ENCODE measurements at places on chromosomes 2 and 18.

GRCh38 chr2:28173377-28173776 is 219.3 kb upstream of the FOSL2 start:
- DNase-seq = no peak

- no peak for DNase-seq
These were observed 588 bp upstream of the FOXI3 start for GRCh38 chr2:88452980-88453582.

DNA sequence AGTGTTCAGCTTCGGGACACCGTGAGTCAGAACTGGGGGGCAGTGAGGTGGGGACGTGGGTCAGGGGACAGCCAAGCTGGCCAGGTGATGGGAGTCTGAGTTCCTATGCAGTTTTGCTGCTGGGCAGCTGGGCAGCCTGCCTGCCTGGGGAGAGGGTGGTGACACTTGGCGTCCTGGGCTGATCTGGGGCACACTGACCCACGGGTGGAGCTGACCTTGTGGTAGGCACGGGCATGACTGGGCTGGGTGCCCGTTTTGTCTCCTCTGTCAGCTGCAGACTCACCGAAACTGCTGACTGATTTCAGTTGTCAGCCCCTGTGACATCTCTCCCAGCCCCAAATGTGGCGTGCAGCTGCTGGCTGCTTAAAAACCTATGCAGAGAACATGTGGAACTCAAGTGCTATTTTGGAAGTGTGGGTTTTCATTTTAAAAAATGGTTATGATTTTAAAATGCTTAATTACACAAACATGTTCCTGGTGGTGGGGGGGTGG is 32.6 kb upstream of the E2F6 start:
- no peak for DNase-seq

GRCh38 chr2:190184460-190184859 is 121.9 kb upstream of the MSTN start:
- DNase-seq = no peak

- no peak for DNase-seq
These were observed 246.9 kb downstream of the LDLRAD4 start for GRCh38 chr18:13465476-13465875.

DNA sequence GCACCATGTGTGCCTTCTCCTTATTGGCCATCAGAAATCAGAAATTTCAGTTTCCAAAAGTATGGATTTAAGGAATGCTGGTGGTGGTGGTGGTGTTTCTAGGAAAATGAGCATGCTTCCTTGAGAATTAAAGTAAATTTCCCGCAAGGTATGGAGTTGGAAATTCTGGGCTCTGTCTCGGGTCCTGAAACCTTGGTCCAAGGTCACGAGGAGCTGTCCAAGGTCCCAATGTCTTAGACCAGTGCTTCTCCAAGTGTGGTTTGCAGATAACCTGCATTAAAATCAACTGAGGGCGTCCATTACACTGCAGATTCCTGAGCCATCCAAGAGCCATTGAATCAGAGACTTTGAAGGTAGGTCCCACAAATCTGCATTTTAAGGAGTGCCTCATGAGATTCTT is 210.9 kb upstream of the PKDCC start:
- peak; percentile 5 for DNase-seq

DNA sequence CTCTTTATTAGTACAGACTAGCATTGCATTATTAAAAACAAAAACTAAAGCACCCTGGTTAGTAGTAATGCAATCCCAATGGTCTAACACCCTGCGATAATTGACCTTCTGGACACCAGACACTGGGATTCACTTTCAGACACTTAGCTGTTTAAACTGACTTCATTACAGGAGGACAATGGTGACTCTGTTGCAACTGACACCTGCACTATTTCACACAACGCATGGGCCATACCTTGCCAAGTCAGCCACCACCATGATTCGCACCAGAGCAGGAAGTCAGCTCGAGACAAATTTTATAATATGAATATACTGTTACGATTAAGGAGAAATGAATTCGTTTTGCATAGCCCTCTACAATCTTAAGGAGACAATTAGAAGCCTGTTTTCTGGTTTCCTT is 150.7 kb downstream of the MEIS1 start:
- no peak for DNase-seq

GRCh38 chr2:38709567-38710194 is 41.5 kb downstream of the SRSF7 start:
- no peak for DNase-seq

DNA sequence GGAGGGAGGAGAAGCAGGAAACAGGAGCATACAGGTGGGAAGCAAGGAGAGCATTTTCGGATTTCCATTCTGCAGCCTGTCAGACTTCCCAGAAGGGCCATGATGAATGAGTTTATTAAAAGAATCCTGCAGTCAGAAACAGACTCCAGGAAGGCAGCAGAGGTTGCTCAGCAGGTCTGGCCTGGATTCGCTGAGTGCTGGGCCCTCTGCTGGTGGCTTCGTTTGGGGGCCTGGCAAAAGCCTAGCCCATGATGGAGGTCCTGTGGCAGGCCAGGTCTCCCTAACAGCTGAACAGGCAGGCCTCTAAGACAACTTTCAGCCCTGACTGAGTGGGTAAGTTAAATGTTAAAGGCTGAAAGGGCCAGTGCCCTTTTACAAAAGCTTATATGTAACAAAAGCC is 108.2 kb upstream of the CAPN13 start:
- no peak for DNase-seq

GRCh38 chr2:146287281-146287680 is 1557.5 kb upstream of the ACVR2A start:
- DNase-seq = no peak

DNA sequence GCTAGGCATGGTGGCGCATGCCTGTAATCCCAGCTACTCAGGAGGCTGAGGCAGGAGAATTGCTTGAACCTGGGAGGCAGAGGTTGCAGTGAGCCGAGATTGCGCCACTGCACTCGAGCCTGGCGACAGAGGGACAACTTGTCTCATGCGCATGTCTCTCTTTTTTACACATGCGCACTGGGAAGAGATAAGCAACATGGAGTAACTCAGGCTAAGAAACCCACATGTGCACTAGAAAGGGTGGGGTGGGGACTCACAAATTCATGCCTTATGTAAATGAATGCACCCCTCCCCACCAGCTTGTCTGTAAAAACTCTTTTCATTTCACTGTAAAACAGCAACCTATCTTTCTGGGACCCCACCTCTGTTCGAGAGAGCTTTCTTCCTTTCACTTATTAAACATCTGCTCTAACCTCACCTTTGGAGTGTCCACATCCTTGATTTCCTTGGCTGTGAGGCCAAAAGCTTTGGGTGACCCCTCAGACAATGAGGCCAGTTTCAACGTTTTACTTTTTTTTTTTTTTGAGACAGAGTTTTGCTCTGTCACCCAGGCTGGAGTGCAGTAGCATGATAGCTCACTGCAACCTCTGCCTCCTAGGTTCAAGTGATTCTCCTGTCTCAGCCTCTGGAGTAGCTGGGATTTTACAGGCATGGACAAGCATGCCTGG is 91.6 kb upstream of the RMP24 start:
- DNase-seq = no peak

GRCh38 chr18:55593888-55594287 is 5.9 kb upstream of the TCF4 start:
- DNase-seq = no peak

GRCh38 chr2:206858687-206859329 is 80.5 kb upstream of the CPO start:
- DNase-seq = no peak
